ENCODE measurements at places on chromosomes 3 and 15. TPM values are rescaled to one million over a fixed set of nuclear protein-coding genes. Genes with fewer than 3 reads are reported as not detected.

FAM3D gene
- not detected for total RNA-seq

NEK11 gene
- total RNA-seq = 3.6 TPM

ACVR2B gene
- total RNA-seq = 2.2 TPM

HRH1 gene
- total RNA-seq = 9.7 TPM

GOLGA8S gene
- 0.15 TPM for total RNA-seq

CACNA2D3 gene
- not detected for total RNA-seq

CCDC191 gene
- total RNA-seq = 1.9 TPM

RTP3 gene
- total RNA-seq = not detected

STT3B gene
- total RNA-seq = 75.7 TPM

GABRG3 gene
- total RNA-seq = not detected

TLR9 gene
- not detected for total RNA-seq

CILP gene
- total RNA-seq = 0.05 TPM

CCNDBP1 gene
- total RNA-seq = 28.2 TPM

CCDC39 gene
- total RNA-seq = not detected

RHOV gene
- 4.1 TPM for total RNA-seq

CHRNA5 gene
- total RNA-seq = 36.4 TPM

LRRIQ4 gene
- total RNA-seq = not detected

EHHADH gene
- total RNA-seq = 2.2 TPM

TTLL13 gene
- 0.48 TPM for total RNA-seq

RAB27A gene
- total RNA-seq = 8.7 TPM

IGF2BP2 gene
- total RNA-seq = 10.2 TPM

VGLL3 gene
- total RNA-seq = 10.3 TPM
